ENCODE measurements at places on chromosomes 4 and X.

DNA sequence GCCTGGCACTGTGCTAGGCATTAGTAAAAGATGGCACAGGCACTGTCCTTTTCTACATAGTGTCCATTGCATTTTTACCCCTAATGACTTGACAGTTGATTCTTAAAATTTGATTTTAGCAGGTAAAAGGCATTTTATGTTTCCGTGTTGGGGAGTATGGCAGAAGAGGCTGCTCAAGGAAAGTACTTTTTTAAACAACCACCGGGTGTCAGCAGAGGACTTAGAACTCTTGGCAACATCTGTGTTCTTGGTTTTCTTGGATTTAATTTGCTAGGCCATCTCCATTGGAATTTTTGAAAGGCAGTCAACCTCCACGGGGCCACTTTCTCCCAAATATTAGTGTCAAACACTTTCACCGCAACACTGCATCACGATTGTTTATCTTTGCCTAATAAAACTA is 102.9 kb downstream of the TSPAN7 start:
- DNase-seq, result no peak

DNA sequence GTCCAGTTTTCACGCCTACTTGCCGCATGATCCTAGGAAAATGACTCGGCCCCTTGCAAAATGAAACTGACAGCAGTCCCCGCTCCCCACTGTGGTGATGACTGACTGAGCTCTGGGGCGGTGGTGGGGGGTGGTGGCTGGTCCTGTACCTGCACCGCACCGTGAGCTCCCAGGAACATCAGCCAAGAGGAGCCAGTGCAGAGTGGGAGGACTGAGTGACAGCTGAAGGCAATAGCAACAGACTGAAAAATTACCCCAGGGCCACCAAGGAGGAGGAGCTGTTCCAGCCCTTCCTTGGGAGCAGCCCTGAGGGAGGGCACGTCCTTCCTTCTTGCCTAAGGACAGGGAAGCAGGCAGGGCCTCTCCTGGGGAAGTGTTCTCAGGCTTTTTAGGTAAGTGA is 2.4 kb upstream of the C4orf50 start:
- no peak for DNase-seq

DNA sequence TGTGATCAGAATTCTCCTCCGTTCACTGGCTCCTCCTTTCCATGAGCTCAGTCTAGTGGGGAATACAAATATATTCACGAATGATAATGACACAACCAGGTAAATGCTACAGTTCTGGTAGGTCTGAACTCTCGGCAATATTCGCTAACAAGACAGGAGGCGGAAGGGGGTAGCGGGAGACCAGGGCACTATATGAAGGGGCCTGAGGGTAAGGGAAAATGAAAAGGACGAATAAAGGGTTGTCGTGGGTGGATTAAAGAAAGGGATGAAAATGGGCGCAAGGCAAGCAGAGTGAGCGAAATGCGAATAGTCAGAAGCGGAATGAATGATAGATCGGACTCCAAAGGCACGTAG is 743 bp downstream of the NKAP start:
- DNase-seq, result no peak

- no peak for DNase-seq
Observed at GRCh38 chrX:142238536-142238935, 33.4 kb upstream of the MAGEC2 start.

DNA sequence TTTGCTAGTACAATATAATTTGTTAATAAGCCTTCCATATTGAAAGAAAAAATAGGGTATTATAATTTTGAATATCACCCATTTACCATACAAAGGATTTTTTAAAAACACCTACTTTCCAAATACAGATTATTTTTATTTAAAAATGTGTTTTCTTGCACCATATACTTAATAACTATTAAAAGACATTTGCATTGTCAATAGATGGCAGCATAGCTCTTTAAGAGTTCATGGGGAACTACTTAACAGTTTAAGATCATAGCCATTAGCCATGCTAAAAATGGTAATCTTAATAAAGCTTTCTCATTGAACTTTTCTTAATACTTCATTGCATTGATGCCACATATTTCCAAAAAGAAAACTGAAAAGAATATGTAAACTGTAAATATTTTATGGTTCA is 1995.9 kb downstream of the C4orf33 start:
- no peak for DNase-seq

DNA sequence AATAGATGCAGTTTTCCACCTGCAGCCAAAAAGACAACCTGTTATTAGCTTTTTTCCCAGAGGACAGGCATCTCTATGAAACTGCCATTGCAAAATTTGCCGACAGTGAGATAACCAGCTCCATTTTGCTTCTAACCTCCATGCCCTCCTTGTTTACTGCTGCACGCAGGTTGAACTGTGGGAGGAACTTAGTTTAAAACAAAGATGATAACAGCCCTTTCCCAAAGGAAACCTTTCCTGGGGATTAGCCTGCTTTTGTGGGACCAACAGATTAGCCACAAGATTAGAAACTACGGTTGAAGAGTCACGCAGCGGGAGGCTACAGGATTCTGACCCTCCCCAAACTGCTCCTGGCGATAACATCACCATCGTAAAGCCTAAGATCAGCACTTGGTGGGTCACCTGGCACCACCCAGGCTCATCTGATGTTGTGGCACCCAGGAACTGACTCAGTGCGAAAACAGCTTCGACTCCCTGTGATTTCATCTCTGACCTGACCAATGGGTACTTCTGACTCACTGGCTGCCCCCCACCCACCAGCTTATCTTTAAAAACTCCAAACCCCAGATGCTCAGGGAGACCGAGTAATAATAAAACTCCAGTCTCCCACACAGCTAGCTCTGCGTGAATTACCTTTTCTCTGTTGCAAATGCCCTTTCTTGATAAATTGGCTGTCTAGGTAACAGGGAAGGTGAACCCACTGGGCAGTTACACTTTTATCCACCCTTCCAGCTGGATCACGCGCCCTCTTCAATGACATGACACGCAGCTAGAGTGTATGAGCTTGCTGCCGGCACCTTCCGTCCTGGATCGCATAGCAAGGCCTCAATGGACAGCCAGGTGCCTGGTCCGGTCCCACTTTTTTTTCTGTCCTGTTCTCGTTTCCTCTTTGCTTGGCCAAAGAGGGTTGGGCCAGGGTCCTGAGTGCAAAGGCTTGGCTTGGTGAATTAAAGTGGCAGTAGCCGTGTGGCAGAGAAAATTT is 27.2 kb downstream of the NOP14 start:
- DNase-seq, result peak; percentile 87

DNA sequence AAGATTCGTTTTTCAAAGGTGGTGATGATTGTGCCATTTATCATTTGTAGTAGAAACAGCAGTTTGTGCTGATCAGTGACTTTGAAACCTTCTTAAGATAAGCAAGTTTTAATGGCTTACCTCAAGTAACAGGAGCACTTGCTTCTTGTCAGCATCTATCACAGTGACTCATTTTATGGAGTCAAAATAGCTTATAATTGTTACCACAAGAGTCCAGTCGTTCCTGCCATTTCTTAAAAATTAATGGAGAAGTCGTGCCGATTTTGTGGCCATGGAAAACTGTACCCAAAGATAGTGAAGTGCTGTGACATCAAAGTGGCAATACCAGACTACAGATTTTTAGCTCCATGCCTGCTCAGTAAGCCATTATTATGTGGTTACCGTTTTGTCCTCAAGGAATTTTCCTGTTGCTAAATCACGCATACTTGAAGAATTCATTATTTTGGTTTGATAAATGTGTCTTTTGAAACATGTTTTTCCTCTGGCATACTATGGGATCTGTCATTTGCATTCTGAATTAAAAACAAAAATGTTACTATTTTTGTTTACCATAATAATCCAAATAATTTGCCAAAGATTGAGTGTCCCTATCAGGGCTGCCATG is 129.9 kb downstream of the CBR4 start:
- DNase-seq, result no peak

GRCh38 chrX:12548746-12549145 is 242.5 kb upstream of the PRPS2 start:
- peak; percentile 21 for DNase-seq

GRCh38 chr4:38381788-38382187 is 282.2 kb upstream of the KLF3 start:
- no peak for DNase-seq
